ENCODE measurements at places on chromosomes 4 and X. TPM values are rescaled to one million over a fixed set of nuclear protein-coding genes. Genes with fewer than 3 reads are reported as not detected.

NPY1R gene
- not detected for total RNA-seq

ARSH gene
- total RNA-seq: not detected

NOX1 gene
- not detected for total RNA-seq

HSD17B13 gene
- 0.15 TPM for total RNA-seq

SFRP2 gene
- total RNA-seq: not detected

MAOB gene
- not detected for total RNA-seq

OTUD5 gene
- total RNA-seq: 54.1 TPM

RADX gene
- total RNA-seq: 5.9 TPM

FDCSP gene
- total RNA-seq: not detected

FGF16 gene
- total RNA-seq: not detected

HPGD gene
- 10.9 TPM for total RNA-seq

MEPE gene
- not detected for total RNA-seq

MXD4 gene
- 27.0 TPM for total RNA-seq

TREX2 gene
- 2.4 TPM for total RNA-seq

CT45A7 gene
- not detected for total RNA-seq

MAP3K15 gene
- total RNA-seq: 0.34 TPM

RHOXF2B gene
- not detected for total RNA-seq

CTAG2 gene
- total RNA-seq: not detected

OPRPN gene
- total RNA-seq: not detected

SSX4B gene
- total RNA-seq: not detected

AFM gene
- not detected for total RNA-seq

RHOH gene
- total RNA-seq: 178 TPM

TBC1D8B gene
- 0.35 TPM for total RNA-seq

CETN2 gene
- 7.3 TPM for total RNA-seq

HSFX4 gene
- not detected for total RNA-seq

TRIM2 gene
- total RNA-seq: 0.53 TPM

GYPE gene
- 0.36 TPM for total RNA-seq

CFAP99 gene
- total RNA-seq: not detected

TSPAN6 gene
- not detected for total RNA-seq

PRDX4 gene
- 27.7 TPM for total RNA-seq

CXCL11 gene
- not detected for total RNA-seq

XK gene
- not detected for total RNA-seq

STPG2 gene
- 0.13 TPM for total RNA-seq

FAM241A gene
- 1.4 TPM for total RNA-seq

All from activated naive CD4-positive, alpha-beta T cell treated with anti-CD3 and anti-CD28 coated beads, Interleukin-2, amount 10 ng/mL, durations not matched to agents 5 hours and 36 hours (primary cell).